ENCODE measurements at places on chromosomes 2 and 18. TPM values are rescaled to one million over a fixed set of nuclear protein-coding genes. Genes with fewer than 3 reads are reported as not detected.

NEU2 gene
- total RNA-seq: not detected

IDH1 gene
- total RNA-seq: 75.9 TPM

SLC39A6 gene
- 84.9 TPM for total RNA-seq

GRCh38 chr2:1727101-1727771 is 17.1 kb downstream of the PXDN start:
- H3K27ac ChIP-seq: peak overlapping the region; percentile 99
- peak overlapping the region; percentile 51 for H3K4me3 ChIP-seq
- peak; percentile 66 for DNase-seq
- no peaks in the 10 kb centered on the region for H3K27me3 ChIP-seq
- peaks cover 58% of the 10 kb centered on the region for H3K4me1 ChIP-seq
- H3K36me3 ChIP-seq: no peaks in the 10 kb centered on the region

- H3K4me1 ChIP-seq: peaks cover 6% of the 10 kb centered on the region
- no peak overlapping the region for H3K27ac ChIP-seq
- H3K27me3 ChIP-seq: peaks cover 19% of the 10 kb centered on the region
These were observed 173.7 kb downstream of the CELF4 start for GRCh38 chr18:37391698-37392548.

- no peaks in the 10 kb centered on the region for H3K27me3 ChIP-seq
These were observed 67.1 kb downstream of the PRELID3A start for GRCh38 chr18:12474876-12475275.
